Stimulated activated CD4-positive, alpha-beta T cell treated with anti-CD3 and anti-CD28 coated beads, Interleukin-2, amount 100 ng/mL, for 48 hours (primary cell): ENCODE measurements at places on chromosomes 11 and 22.

- DNase-seq: no peak
Measured at GRCh38 chr11:91263496-91264365, 960.9 kb upstream of the FAT3 start.

- DNase-seq: no peak
Measured at GRCh38 chr11:92523611-92524010, 299.0 kb downstream of the FAT3 start.

GRCh38 chr11:65560555-65561418 is 2.6 kb upstream of the LTBP3 start:
- DNase-seq: no peak

DNA sequence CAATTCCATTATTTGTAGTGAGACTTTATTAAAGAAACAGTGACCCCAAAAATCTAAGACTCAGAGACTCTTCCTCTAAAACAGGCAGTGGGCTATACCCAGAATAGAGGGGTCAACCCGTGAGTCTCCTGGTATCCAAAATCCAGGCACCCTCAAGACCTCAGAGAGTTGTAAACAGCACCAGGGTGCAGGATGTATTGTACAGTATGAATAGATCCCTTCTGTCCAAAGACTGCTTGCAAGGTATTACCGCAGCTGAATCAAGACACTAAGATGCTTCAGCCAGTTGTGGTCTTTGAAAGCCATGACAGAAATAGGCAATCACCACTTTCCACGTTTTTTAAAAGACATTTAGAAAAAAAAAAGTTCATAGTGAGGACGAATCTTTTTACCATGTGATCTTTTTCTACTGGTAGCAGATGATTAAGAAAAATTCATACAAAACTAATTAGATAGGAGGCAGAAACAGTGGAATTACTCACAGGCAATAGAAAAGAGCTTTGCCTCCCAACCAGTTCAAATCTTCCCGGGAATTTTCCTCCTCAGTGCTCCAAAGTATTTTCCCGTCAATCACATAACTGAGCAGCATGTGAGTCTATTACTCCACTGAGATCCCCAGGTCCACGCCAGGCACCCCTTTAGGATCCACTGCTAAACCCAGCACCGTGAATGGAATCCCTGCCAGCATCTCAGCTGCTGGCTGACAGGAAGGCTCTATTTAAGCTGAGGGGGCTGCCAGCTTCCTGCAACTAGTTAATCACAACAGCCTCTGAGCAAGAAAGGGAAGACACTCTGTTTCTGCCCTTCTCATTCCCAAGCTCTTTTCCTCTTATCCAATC is 113.1 kb downstream of the ETS1 start:
- no peak for DNase-seq

- DNase-seq: peak; percentile 80
Measured at GRCh38 chr11:114159802-114160632, 100.5 kb downstream of the ZBTB16 start.

DNA sequence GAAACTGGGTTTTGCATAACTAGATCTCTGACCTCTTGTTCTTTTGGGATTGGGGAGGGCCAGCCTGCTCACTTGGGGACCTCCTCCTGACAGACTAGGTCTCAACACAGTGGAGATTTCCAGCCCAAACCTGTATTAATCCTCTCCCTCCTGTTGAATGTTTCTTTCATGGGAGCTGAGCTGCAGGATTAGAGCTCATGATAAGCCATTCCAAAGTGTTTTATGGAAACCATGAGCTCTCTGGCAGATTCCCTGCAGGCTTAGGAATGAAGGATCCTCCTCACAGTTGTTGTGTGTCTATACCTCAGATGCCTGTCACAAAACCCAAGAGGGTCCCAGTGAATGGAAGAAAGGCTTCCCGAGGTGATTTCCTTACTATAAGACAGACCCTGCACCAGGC is 248.4 kb upstream of the B3GAT1 start:
- DNase-seq: no peak

GRCh38 chr11:66685276-66686099 is 7.8 kb upstream of the RBM4B start:
- no peak for DNase-seq

DNA sequence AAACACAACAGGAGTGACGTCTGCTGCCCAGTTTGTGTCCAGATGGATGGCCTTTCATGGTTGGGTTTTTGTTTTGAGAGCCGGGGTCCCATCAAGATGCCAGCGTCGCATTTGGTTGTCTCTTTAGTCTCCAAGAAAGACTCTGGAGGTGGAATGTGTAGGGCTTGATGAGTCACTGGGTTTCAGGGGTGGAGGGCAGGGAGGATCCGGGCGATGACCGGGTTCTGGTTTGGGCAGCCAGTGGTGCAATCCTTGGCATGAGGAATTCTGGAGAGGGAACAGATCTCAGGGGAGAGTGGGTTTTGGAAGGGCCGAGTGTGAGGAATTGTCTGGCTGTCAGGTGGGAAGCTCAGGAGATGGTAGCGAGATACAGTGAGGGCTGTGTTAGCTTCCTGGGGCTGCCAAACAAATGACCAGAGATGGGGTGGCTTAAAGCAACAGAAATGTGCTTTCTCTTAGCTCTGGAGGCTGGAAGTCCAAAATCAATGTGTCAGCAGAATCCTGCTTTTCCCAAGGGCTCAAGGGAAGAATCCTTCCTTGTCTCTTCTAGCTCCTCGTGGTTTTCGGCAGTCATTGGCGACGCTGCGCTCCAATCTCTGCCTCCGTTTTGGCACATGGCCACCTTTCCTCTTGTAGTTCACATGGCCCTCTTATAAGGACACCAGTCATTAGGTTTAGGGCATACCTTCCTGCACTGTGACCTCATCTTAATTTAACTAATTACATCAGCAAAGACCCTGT is 26.4 kb upstream of the PPFIA1 start:
- no peak for DNase-seq

GRCh38 chr11:78109081-78110015 is 29.7 kb upstream of the NDUFC2 start:
- DNase-seq: no peak

DNA sequence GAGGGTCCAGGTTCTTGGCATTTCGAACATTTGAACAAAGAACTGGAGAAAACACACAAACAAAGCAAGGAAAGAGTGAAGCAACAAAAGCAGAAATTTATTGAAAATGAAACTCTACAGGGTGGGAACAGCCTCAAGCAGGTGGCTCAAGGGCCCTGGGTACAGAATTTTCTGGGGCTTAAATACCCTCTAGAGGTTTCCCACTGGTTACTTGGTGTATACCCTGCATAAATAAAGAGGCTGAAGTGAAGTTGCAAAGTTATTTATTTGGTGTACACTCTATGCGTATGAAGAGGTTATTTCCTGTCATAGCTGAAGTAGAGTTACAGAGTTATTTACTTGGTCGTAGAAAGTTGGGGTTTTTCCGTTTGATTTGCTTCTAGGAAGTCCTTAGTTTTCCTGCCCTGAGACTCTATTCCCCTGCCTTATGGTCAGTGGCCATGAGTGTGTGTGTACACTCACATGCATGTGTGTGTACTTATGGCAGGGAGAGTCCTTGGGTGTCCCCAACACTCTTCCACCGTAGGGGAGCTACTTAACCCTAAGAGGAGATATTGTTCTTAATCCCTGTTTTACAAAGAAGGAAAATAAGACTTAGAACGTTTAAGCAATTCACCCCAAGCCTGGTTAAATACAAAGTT is 5.6 kb upstream of the SMCO4 start:
- no peak for DNase-seq

DNA sequence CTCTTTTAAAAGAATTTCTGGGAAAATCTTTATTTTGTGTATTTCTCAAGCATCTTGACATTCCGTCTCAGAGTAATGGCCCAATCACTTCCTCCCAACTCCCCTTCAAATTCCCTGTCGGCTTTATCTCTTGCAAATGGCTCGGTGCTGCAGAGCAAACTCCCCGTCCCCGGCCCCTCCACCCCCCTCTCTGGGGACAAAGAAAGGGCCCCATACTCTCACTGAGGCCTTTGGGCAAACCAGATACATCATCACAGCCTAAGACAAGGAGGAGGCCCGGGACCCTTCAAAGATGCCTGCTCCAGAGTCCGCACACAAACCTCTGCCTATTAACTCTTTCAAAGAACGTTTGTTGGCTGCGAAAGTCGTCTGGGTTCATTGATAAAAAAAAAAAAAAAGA is 3.9 kb upstream of the SMIM38 start:
- no peak for DNase-seq

- DNase-seq: no peak
Measured at GRCh38 chr11:9616858-9617257, 43.4 kb downstream of the WEE1 start.

- DNase-seq: peak; percentile 35
Measured at GRCh38 chr22:46739094-46739870, 1.2 kb upstream of the CERK start.

DNA sequence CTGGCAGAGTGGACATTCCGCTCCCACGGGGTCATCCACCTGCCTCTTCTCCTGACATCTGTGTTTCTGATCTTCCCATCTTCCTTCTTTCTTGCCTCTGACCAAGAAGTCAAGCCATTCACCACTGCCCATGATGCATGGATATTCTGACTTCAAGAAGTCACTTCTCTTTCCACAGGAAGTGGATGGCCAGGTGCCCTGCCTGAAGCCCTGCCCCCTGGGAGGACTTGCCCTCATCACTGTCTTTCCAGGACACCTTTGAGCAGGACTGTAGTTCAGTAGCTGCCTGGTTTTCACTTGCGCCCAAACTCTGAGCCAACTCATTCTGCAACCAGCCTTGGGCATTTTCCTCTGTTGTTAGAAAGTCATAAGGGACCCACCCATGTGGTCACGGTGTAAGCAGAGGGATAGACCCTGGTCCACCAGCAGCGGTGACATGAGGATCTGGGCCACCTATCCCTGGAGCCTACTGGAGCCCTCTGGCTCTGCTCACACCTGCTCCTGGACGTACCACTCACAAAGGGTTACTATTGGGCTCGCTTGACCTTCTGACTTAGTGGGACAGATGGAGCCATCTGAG is 6.9 kb downstream of the CYTH4 start:
- DNase-seq: no peak

DNA sequence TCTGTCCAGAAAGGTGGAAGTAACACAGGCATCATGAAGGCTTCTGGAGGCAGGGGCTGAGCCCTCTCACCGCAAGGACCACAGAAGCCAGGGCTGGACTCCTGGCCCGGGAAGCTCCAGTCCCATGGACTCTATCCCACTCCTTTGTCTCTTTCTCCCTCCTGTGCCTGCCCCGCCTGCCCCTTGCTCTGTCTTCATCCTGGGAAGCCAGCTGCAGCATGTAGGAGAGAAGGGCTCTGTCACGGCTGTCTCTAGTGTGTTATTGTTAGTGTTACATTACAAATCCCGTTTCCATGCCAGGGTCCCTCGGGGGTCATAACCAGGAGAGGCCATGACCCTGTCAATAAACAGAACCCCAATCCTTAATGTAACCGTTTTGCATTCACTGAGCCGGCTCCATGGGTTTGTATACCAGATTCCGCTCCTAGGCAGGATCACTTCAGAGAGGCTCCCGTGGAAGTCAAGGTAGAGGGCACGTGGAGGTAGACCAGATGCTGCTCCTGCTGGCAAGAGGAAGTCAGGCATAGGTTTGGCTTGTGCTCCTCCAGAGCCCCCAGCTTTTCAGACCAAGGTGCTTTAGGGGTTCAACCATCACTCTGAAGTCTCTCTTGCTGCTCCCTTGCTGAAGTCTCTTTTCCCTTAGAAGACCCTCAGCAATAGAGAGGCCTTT is 293.2 kb downstream of the ETS1 start:
- no peak for DNase-seq

- DNase-seq: no peak
Measured at GRCh38 chr22:47398921-47399790, 636.7 kb downstream of the TBC1D22A start.

GRCh38 chr11:58289266-58289665 is 21.2 kb upstream of the OR10W1 start:
- DNase-seq: no peak

GRCh38 chr11:73252577-73253191 is 19.5 kb upstream of the P2RY6 start:
- no peak for DNase-seq

GRCh38 chr11:5204787-5205186 is 4.3 kb upstream of the OR51V1 start:
- no peak for DNase-seq

DNA sequence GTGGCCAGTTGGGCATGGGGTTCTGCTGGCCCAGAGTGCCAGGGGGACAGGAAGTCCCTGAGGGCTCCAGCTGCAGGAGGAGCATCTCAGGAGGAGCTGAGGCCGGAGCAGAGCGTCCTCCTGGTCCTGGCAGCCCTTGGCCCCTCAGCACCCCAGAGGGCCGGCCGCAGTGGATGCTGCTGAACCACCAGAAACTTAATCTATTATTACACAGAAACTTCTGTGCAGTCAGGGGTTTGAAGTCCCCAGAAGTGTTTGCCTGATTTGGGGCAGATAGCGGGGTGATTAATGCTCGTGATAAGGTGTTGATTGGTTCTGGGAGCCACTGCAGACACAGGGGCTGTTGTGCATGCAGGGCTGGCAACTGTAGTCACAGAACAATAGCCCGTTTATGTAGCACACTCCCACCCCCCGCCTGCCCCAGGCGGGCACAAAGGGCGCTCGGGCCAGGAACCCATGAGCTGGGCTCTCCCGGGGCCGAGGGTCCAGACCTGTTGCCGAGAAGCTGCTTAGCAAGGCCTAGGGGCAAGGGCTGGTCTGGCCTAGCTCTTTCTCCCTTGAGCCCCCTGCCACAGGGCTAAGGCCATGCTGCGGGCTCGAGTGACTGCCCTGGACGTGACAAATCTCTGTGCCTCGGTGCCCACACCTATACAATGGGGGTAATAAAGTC is 29.0 kb upstream of the KCNQ1OT1 start:
- DNase-seq: no peak

- DNase-seq: no peak
Measured at GRCh38 chr11:72576243-72576595, 98.0 kb downstream of the PDE2A start.

DNA sequence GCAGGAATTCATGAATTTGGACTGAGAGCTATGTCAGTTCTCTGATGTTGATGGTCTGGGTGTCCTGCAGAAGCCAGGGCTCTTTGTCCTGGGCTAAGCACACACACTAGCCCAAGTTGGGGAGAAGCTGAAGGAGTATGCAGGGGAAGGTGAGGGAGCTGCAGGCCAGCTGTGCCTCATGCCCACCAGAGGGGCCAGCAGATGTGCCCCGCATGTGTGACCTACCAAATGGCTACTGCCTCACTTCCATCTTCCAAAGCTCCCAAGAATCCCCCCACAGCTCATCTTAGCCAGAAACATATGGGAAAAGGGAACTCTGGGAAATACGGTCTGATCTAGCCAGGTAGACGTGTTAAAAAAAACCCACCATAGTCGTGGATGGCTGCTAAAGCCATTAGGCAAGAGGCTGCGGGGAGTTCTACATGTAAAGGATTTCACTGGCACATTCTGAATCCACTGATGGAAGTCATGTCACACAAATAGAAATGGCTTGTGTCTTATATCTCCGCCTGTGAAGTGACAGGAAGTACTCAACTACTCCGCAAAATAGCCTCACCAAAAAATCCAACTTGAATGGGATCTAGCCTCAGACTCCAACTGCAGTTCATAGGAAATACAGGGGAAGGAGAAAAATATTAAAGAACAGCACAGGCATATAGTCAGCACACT is 96.3 kb upstream of the CLMP start:
- no peak for DNase-seq

DNA sequence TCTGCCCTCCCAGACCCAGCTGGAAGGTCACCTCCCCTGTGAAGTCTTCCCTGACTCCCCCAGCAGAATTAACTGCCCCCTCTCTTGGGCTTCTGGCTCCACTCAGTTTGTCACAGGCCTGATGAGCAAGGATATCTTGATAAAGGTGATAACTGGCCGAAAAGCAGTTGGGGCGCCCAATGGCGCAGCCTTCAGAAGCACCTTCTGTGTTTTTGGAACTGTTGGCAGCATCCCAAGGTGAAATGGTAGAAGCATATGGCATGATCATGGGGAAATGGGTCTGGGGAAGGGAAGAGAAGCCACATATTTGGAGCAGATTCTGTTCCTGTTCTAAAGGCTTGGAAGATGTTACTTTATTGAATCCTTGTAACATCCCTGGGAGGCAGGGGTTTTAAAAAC is 2.8 kb upstream of the TAB1 start:
- no peak for DNase-seq
